ENCODE measurements at places on chromosomes 7 and 10. TPM values are rescaled to one million over a fixed set of nuclear protein-coding genes. Genes with fewer than 3 reads are reported as not detected.

The NDUFA5 gene
- total RNA-seq: 42.7 TPM

The STEAP2 gene
- 4.7 TPM for total RNA-seq

The PLEKHS1 gene
- not detected for total RNA-seq

The TCF7L2 gene
- 16.1 TPM for total RNA-seq

The RAPGEF5 gene
- 5.6 TPM for total RNA-seq

GRCh38 chr10:44951576-44952226 lies 7.9 kb upstream of the RASSF4 start:
- no peak for DNase-seq

- no peak for DNase-seq
Observed at GRCh38 chr7:37484426-37485073, 35.9 kb upstream of the ELMO1 start.

DNA sequence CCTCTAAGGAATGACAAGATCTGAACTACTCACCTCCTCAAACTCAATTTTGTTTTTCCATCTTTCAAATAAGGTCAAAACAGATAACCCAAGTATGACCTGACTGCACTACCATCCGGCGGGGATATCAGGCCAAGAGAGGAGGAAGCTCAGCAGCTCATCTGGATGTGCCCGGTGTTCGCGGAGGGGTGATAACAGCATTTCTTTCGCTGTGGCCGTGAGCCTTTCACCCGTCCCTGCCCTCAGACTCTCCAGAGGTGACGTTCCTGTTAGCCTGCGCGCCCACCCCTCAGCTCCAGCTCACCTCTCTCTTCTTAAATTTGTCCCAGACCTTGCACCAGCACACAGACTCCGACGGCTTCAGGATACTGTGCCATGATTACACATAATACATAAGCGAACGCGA lies 526 bp downstream of the ZNF248 start:
- DNase-seq: peak; percentile 62

DNA sequence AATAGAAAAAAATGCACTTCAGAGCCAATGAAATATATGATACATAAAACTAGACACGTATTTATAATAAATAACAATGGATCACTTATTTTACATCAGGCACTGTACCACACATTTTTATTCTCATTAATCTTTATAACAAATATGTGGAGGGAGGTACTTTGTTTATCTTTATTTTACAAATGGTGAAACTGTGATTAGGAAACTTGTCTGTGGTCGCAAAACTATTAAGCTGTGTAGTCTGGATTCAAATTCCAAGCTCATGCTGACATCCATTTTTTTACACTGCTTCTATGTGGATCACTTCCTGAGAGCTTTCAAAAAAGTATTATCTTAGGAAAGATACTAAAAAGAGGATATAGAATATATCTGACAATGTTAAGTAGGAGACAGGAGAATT lies 978.6 kb downstream of the SORCS1 start:
- DNase-seq: no peak

DNA sequence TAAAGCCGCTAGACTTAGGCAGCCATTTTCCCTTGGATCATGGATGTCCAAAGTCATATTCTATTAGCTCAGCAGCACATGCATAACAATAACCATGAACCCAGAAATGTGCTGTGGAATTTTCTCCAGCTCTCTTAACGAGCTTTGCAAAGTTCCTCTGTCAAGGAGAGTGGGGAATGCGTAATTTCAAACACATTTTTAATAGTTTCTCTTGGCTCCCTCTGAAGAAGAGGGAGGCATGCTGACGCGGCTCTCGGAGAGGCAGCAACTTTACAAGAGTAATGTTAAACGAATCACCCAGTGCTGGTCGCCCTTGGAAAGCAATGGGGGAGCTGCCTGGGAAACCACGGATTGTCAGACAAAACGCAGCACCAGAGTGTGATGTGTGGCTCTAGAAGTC lies 114.8 kb downstream of the RAB18 start:
- DNase-seq: no peak

- DNase-seq: no peak
Observed at GRCh38 chr7:80039251-80039884, 95.3 kb upstream of the GNAI1 start.

DNA sequence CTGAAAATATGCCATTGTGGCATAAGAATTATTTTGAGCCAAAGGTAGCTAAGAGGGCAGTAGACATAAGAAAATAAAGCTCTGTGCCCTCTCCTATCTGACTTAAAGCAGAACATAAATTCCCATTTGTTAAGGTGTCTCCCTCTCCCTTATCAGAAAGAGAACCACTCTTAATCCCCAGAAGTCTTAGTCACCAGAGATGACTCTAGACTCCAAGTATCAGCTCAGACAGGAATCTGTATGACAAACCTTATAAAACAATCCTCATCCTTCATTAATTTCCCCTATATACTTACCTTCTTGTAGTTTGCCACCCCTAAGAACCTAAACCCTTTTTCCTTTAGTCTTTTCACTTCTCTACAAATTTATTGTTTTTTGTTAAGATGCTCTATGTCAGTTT lies 21.8 kb upstream of the PIP4K2A start:
- peak; percentile 37 for DNase-seq

GRCh38 chr10:5381187-5381586 lies 16.4 kb downstream of the UCN3 start:
- no peak for DNase-seq
